Right ventricle myocardium inferior (tissue), 1 donor: ENCODE measurements at places on chromosomes 11 and 22. TPM values are rescaled to one million over a fixed set of nuclear protein-coding genes. Genes with fewer than 3 reads are reported as not detected.

GRCh38 chr11:47860536-47860935 is 12.4 kb upstream of the NUP160 start:
- no peak for DNase-seq

DNA sequence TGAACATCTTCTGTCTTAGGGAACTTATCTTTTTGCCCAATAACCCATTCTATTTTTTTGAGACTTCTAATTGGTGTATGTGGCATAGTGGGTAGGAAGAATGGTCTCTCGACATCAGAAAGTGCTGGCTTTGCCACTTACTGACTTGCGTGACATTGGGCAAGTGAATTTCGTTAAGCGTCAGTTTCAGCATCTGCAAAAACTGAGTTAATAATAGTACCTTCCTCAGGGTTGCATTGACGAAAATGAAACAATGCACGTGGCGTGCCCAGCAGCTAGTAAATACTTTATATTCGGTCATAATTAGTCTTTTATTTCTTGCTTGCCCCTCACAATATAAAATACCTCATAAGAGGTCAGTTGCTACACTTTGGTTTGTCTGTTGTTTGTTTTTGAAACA is 12.5 kb upstream of the GRIK4 start:
- no peak for DNase-seq

- DNase-seq = no peak
Measured at GRCh38 chr11:75543806-75544205, 18.1 kb upstream of the GDPD5 start.

Gene MUC15
- total RNA-seq = not detected

Gene YPEL4
- total RNA-seq = 0.51 TPM
